ENCODE measurements at places on chromosomes 5 and 9.

GRCh38 chr9:3875361-3876132, 349.7 kb upstream of the RFX3 start:
- DNase-seq = no peak

GRCh38 chr5:101284736-101285375, 381.8 kb upstream of the ST8SIA4 start:
- DNase-seq = no peak

- no peak for DNase-seq
Observed at GRCh38 chr5:111975133-111975532, 218.1 kb upstream of the NREP start.

DNA sequence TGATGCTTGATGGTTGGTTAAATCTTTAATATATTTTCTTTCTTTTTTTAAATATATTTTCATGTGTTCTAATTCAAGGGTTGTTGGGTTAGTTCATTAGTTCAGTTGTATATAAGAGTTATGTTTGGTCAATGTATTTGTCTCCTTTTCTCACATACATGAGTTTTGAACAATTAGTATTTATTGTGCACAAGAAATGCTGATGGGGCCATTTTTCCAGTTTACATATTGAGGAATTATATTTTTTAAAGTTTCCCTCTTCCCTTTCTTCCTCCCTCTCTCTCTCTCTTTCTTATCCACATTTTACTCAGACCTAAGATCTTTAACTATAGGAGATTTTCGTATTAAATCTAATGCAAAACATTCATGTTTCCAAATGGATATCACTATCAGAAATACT, 74.0 kb downstream of the LNPEP start:
- DNase-seq = no peak

DNA sequence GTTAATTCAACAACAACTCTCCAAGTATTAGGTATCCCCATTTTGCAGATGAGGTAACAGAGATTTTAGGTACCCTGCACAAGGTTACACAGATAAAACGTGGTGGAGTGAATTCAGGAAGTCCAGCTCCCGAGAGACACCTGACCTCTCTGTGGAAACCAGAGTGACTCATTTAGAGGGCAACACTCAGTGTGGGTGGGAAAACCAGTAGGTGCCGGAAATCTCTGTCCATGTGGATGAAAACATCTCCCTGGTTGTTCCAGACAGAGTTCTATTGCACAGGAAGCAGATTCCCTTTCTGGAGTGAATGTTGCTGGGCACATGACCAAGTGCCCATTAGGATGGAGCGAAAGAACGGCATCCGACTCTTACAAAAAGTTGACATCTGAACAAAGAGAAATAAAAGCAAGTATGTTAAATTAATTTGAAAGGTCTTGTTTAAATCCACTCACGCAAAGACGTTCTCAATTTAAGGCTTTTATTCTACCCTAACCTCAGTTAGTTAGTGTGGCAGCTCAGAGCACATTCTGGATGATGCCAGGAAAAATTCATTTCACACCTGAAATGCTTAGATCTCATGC, 391.9 kb upstream of the WWC1 start:
- DNase-seq = no peak

GRCh38 chr5:149257889-149258705, 13.6 kb upstream of the AFAP1L1 start:
- no peak for DNase-seq

- DNase-seq = peak; percentile 81
Observed at GRCh38 chr5:50440651-50441492, at the start of gene EMB. Gene EMB (minus strand): TSS chr5:50441288. CDS start chr5:50441151, 137 bp downstream.

- DNase-seq = no peak
Observed at GRCh38 chr5:154200221-154200620, 9.7 kb downstream of the GALNT10 start.

DNA sequence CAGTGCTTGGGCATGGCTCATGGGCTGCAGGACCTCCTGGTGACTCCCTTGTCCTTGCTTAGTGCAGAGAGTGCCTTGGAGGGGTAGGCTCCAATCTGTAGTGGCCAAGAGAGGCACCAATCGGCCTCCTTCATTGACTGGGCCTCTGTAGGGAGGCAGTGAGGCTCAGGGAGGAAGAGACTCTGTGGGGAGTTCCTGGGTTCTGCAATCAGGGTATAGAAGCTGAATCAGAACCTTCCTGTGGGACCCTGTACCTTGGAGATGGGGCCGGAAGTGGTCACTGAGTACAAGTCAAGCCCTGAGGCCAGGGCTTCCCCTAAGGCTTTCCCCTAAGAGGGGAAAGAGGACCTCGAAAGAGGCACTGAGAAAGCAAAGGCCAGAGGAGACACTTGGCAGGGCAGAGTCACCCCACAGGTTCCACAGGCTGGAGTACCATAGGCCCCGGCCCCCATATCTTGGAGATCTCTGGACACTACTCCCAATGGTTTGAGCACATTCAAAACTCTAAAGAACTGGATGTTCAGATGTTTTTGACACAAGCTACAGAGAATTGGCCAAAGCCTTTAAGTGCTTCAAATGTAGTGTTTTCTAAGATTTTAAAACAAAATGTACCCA, 190.5 kb downstream of the HSPA4 start:
- no peak for DNase-seq

DNA sequence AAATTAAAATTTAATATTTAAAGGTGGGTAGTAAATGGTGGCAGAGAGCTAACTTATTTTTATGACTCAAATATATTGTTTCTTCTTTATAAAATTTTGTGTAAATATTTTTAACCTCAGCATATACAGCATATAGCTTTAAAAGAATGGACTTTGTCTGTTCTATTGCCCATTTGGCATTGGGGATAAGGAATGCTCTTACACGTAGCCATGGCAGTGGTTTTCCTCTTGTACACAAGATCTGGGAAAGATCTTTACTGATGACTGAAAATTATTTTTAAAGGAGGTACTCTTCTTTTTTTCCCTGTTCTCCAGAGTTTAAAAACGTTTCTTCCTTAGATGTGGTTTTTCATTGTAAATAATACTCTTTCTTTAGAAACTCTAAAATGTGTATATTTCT, 75.0 kb downstream of the PBX3 start:
- DNase-seq = no peak

DNA sequence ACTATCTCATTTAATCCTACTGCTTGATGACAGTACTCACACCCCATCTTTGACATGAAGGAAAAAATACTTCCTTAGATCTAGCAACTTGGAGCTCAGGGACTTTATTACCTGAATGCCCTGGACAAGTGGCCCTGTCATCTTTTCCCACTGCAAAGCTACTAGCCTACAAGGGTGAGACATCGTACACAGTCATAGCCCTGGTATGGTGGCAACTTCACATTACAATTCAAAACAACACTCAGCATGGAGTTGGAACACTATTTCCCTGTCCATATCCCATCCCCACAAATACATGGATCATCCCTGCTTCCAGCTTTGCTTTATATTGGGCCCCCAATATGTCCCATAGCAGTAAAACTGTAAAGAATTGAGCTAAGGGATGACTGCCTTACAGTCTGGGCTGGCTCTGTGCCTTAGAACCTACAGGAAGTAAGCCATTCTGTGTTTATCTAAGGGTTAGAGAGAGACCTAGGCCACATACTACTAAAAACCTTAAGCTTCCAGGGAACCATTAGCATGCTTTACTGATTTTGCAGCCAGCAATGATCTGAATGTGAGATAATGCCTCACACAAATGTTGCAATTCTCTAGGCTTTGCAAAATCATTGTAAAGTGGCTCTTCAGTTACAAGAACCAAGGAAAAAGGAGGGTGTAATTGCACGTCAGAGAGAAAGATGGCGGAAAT, 55.9 kb downstream of the OTULIN start:
- no peak for DNase-seq

GRCh38 chr9:36082931-36083330, 46.2 kb downstream of the RECK start:
- DNase-seq = no peak

DNA sequence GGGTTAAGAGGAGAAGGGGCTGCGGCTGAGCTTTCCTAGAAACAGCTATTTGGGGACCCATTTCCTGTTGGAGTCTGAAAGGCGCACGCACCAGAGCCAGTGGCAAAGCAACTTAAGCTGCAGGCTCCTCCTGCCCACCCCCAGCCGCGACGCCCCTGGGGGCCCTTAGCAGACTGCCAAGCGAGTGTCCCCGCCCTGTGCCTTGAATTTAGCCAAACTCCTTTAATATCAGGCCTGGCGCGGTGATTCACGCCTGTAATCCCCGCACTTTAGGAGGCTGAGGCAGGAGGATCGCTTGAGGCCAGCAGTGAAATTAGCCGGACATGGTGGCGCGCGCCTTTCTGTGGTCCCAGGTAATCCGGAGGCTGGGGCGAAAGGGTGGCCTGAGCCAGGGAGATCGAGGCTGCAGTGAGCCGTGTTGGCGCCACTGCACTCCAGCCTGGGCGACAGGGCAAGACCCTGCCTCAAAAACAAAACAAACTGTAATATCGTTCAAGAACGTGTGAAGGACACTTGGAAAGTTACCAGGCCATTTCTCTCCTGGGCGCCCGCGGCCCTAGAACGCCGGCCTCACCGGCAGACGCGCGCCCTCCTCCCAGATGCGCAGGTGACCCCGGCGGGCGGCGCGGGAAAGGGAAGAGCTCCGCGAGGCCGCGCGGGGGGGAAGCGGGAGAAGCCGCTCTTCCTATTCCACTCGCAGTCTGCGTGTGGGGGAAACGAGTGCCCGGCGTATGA, 1.0 kb upstream of the F2R start:
- DNase-seq = peak; percentile 7

DNA sequence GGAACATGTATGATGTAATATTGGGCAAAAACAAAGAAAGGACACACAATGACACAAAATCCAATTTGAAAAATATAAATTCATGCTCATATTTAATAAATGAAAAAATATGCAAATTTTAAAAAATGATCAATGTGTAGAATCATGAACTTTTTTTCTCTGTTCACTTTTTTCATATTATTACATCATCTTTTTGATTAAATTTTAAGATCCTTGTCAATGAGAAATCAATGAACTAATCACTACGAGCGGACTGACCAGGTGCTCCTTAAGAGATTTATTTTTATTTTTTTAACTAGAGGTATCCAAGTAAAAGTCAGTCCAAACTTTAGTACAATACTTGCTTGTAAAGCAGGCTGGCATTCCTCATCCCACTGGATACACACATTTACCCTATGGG, 174.1 kb downstream of the CDK5RAP2 start:
- DNase-seq = no peak

DNA sequence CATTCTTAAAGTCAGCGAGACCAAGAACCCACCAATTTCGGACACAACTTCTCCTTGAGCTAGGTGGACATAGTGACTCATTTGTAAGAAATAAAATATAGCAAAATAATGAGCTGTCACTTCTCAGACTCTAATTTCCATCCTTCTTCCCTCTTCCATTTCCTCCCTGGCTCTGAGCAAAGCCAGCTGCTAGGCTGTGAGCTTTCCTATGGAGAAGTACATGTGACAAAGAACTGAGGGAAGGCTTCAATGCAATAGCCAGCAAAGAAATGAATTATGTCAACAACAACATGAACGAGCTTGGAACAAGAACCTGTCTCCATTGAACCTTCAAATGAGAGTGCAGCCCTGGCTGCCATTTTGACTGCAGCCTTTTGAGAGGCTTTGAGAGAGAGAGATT, 25.9 kb upstream of the SELENOP start:
- DNase-seq = no peak

DNA sequence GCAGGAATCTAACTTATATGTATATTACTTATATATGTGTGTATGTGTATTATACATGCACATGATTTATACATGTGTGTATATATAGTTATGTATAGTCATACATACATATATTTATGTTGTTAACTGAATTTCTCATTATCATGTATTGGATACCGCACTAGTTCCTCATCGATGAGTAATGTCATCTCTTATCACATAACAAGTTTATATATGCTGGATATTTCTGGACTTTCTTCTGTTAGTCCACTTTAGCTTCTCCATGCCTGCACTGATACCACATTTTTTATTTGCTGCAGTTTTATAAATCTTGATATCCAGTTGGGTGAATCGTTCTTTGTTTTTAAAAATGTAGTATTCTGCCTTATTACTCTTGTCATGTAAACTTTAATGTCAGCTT, 50.2 kb downstream of the APC start:
- no peak for DNase-seq

- DNase-seq = no peak
Observed at GRCh38 chr5:163567811-163568210, 62.4 kb downstream of the MAT2B start.

All from activated CD4-positive, alpha-beta T cell treated with anti-CD3 and anti-CD28 coated beads, Interleukin-2, amount 50 U/mL, for 48 hours (primary cell).